AG08396 (cell line): ENCODE measurements at places on chromosomes 4 and X.

DNA sequence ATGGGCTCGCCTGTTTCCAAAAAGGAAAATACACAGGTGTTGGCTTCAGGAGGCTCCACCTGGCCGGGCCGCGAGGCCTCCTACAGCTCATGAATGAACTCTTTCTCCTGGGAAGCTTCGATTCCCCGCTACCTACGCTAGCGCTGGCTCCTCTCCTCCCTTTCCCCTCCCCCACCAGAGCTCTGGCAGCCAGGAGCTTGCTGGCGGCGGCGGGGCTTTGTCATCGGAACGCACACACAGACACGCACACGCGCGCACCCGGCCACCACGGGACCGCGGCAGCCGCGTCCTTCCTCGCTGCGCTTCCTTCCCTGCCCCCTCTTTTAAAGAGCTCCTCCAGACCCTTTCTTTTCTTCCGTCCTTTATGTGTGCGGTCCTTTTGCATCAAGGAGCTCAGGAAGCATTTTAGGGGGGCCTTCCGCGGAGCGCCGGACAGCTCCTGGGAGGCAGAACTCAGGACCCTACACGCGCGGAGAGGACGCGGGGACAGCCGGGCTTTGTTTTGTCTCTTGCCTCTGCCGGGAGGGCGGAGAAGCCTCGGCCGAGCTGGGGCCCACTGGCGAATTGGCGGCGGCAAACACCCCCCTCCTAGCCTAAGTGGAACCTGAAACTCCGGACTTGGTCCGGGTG lies 70.2 kb upstream of the BCOR start:
- peak; percentile 41 for DNase-seq

- no peak for DNase-seq
These were observed 131.2 kb upstream of the SPRY1 start for GRCh38 chr4:123265443-123265842.

DNA sequence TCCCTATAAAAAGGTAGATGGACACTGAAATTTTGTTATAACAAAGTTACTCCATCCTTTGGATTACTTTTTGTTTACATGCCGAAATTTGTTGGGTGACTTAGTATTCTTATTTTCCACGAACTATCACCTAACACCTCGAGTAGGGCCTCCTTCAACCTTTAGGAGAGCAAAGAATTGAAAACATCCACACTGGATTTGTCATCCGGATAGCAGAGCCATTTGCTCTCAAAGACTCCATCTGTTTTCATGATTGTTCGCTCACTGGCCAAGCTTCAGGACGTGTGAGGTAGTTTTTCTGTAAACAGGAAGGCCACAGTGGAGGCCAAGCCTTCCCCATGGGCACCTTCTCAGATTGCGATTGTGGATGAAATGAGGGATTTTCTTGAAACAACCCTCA lies at the start of gene ADAD1:
Gene ADAD1, plus strand, starts transcription at position 301 of the 400 bp plus-strand sequence. CDS start 1,059 bp downstream, outside the sequence.
- no peak for DNase-seq

GRCh38 chrX:136397001-136397400 lies 90.7 kb upstream of the BRS3 start:
- no peak for DNase-seq

DNA sequence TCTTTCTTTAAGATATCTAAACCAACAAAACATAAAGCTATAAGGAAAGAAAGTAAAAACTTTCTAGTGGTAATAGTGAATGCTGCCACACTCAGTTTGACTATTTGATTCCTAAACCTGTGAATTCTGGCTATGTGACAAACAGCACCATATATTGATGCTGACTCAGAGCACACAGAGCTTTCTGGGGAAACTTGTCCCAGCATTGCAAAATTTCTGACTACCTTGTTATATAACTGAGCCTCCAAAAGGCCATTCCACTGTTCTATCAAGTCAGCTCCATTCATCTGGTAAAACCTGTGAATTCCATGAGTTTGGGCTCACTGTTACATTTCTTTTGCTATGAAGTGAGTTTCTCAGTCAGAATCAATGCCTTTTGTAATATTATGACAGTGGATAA lies 1229.7 kb downstream of the PCDH18 start:
- no peak for DNase-seq

- DNase-seq: no peak
These were observed 1.6 kb upstream of the ARHGAP10 start for GRCh38 chr4:147730333-147730732.

GRCh38 chrX:52574416-52575275 lies 57.8 kb upstream of the XAGE1B start:
- peak; percentile 38 for DNase-seq

DNA sequence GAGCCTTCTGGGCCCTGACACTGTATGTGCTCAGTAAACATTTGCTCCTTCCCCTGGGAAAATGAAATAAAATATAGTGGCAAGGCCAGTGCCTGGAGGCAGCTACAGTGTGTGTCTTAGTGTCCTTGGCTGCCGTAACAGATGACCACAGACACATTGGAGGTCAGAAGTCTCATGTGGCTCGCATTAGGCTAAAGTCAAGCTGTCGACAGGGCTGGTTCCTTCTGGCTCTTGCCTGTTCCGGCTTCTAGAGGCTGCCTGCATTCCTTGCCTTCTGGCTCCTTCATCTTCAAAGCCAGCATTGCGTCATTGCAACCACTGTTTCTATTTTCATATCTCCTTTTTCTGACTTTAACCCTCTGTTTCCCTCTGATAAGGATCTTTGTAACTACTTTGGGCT lies 83.6 kb upstream of the STX18 start:
- DNase-seq: peak; percentile 84

GRCh38 chrX:38041237-38041636 lies 34.9 kb downstream of the SYTL5 start:
- DNase-seq: no peak

GRCh38 chrX:117095393-117095792 lies 632.6 kb upstream of the CT83 start:
- no peak for DNase-seq

GRCh38 chrX:51759055-51759839 lies 16.0 kb downstream of the GSPT2 start:
- DNase-seq: no peak

DNA sequence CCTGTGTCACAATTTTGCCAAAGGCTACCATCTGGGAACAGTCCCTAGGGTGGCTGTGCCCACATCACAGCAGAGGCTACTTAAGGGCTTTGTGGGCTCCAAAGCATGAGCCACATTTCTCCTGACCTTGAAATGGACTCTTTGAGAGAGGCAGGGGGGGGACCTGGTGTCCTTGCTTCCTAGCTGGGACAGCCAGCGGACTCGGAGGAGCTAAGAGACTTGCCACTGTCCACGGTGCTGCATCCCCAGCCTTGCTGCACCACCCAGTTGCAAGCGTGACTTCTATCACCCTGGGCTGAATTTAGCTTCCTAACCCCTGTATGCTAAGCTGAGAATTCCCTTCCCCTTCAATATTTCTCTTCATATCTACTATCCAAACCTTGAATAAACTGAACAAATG lies 99.0 kb downstream of the PHKA2 start:
- DNase-seq: no peak

DNA sequence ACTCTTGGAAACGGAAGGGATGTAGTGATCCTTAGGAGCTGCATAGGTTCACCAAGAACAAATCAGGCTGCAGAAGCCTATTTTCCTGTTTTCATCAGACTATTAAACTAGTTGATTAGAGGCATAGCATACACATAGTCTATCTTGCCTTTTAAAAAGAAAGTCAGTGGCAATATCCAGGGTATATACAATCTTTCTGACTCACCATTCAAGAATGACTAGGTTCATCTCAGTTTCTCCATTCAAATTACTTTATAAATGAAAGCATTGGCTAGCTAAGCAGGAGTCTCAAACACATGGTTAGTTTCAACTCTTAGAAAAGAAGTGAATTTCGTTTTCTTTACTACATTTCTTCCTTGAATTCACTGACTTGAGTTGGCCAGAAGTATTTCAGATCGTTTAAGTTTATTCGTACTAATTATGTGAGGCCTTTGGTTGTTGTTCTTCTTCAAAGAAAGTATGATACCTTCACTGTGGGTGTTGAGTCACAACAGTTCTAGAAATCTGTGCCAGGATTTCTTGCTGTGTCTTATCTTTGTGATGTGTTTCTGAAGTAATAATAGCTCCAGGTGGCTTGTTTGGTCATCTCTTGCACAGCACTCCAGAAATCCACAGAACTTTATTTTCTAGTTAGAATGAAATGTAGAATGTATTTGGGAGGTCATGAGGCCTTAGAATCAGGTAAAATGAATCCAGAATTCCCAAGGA lies 88.2 kb downstream of the AWAT2 start:
- no peak for DNase-seq

GRCh38 chr4:174716986-174717770 lies 111.9 kb downstream of the GLRA3 start:
- no peak for DNase-seq

DNA sequence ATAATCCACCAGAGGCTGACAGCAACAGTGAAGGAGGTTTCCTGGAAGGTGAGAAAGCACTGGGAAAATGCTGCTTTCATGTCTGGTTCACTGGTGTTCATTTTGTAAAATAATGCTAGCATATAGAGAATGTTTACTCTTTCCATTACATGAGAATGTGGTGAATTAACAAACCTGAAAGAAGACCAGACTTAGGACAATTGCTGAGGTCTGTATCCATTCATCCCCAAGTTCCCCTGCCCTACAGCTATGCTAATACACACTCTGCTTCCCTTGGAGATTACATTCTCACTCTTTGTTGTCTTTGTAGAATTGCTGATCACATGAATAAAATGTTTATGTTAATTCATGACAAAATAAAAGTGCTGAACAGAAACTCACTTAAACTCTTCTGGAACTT lies 99.5 kb downstream of the ARHGAP6 start:
- no peak for DNase-seq

DNA sequence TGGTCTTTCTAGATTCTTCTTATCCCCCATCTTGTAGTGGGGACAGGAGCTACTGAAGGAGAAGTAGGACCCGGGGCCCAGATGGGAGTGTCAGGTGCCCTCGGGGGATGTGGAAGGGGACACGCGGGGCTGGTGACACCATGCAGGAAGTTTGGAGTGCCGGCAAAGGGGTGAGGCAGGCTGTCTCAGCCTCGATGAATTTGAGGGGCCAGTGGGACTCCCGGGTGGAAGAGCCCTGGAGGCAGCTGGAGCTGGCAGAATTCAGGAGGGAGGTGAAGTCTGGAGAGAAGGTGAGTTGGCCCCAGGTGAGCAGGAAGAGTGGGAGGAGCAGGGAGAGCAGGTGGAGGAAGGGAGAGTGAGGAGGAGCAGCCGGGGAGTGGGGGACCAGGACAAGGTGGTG lies 101.7 kb downstream of the CPZ start:
- DNase-seq: no peak

DNA sequence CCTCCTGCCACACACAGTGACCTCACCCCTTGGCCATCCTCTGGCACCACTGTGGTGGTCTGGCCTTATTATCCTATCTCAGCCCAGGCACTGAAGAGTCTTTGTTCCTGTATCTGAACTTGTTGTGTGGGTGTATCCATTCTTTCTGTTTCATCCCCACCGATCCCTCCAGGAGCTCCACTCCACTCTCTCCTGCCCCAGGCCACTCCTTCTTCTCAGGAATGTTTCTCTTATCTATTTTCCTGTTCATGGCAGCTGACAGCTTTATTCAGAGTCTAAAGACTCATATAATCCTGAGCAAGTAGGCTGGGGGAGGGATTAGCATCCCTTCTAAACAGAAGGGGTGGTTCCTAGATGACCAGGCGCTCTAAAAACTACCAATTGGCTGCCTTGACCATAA lies 150.0 kb downstream of the ANAPC10 start:
- DNase-seq: no peak

GRCh38 chrX:155148724-155149537 lies 67.3 kb upstream of the VBP1 start:
- peak; percentile 14 for DNase-seq

- DNase-seq: no peak
These were observed 816.1 kb upstream of the IGFBP7 start for GRCh38 chr4:57926311-57926710.
